A549 treated with CpdA at 1 μM for 4 hours (cell line): ENCODE measurements at places on chromosomes 13 and 19. TPM values are rescaled to one million over a fixed set of nuclear protein-coding genes. Genes with fewer than 3 reads are reported as not detected.

PTH2 gene
- total RNA-seq, result not detected in 5 replicates

ELSPBP1 gene
- not detected in 5 replicates for total RNA-seq

CALR3 gene
- total RNA-seq, result 0.03 to 0.30 TPM (median 0.15 TPM) in 3 of 5 replicates, not detected in the others

IGFL3 gene
- total RNA-seq, result 0.17 to 0.38 TPM (median 0.24 TPM) in 3 of 5 replicates, not detected in the others

FBXO17 gene
- 70.5 to 99.5 TPM (median 87.1 TPM) in 5 replicates for total RNA-seq

ANGPTL8 gene
- not detected in 5 replicates for total RNA-seq

NPHS1 gene
- 0.41 to 0.83 TPM (median 0.49 TPM) in 5 replicates for total RNA-seq

HIPK4 gene
- total RNA-seq, result 0.19 to 0.41 TPM (median 0.23 TPM) in 5 replicates

SOX1 gene
- total RNA-seq, result not detected in 5 replicates

SPPL2B gene
- total RNA-seq, result 16.3 to 26.0 TPM (median 17.3 TPM) in 5 replicates

GRK1 gene
- 0.01 TPM in 1 of 5 replicates, not detected in the others for total RNA-seq

ZNF135 gene
- total RNA-seq, result 0.05 to 0.07 TPM in 2 of 5 replicates, not detected in the others

SEMA6B gene
- 4.4 to 6.5 TPM (median 6.0 TPM) in 5 replicates for total RNA-seq
